ENCODE measurements at places on chromosomes 6 and 20. TPM values are rescaled to one million over a fixed set of nuclear protein-coding genes. Genes with fewer than 3 reads are reported as not detected.

DNA sequence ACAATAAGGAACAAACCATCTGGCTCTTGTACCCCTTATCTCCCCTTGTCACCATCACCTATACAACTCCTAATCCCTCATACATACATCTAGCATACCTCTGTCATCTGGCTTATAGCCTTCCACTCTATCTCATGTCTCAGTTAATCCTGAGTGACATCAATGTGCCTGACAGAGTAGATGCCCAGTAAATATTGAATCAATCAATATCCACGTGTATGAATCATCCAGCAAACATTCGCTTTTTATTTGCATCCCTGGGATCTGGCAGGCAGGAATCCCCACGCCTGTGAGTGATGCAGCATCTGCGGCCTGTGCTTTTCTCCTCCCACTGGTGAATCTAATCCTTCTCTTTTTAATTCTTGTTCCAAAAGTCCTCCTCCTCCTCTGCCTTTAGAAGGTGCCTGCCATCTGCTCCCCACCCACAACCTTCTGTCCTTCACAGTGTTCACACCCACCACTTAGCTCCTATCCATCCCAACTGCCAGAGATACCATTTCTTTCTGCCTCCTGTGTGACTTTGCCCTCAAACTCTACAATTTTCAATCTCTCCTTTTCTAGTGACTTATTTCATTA is 37.6 kb downstream of the ZNF391 start:
- no peak overlapping the region for H3K27ac ChIP-seq

Gene CST5
- not detected for total RNA-seq

Gene NRSN2
- total RNA-seq = 8.8 TPM

DNA sequence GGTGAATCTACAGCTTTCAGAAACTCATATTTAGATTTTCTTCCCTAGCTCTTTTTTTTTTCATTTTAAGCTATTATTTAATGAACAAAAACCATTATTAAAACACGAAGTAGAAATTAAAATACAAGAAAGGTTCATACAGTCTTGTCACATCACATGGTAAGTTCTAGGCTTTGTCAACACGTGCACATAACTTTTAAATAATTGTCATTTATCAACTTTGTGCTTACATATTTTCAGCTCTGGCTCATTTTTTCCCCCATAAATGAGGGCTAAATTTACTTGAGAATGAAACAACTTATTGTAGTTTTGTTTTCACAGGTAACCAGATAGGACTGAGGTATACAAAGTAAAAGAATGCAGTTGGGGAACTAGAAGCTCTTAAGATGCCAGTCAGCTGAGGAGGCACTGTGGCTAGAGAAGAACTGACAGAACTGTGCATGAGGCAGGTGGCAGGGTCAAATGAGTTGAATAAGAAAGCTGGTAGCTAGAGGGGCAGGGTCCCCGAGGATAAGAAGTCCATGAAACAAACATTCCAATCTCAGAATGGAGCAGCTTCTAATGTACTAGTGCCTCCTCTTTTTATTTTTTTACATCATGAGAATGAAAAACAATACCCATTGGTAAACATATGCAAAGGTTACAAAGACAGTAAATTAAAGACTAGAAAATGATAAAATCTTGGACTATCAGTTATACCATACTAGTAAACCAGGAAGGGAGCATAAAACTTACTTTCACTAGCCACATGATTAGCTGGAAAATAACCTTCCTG is 141.5 kb downstream of the MYB start:
- no peak for DNase-seq
- peaks cover 12% of the 10 kb centered on the region for H3K4me1 ChIP-seq
- H3K27ac ChIP-seq = no peak overlapping the region
- H3K4me3 ChIP-seq = no peak overlapping the region

DNA sequence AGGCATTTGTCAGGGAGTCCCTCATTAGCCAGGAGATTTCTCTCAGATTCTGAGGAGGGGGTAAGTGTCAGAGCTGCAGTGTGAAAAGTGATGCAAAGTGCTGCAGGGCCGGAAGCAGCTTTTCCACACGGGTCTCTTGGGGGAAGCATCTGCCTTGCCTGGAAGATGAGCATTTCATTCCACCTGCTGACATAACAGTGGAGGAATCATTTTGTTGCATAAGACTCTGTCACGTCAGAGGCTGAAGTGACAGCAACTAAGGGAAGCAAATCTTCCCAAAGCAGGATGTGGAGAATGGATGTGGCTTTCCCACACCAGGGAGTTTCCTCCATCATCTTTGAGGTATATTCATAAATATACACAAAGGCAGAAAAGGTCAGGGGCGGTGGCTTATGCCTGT is 22.8 kb downstream of the DCBLD1 start:
- H3K27me3 ChIP-seq = no peaks in the 10 kb centered on the region
- H3K4me1 ChIP-seq = peaks cover 11% of the 10 kb centered on the region

Gene CPNE1
- total RNA-seq = 189 TPM

GRCh38 chr6:129055796-129056195 is 172.9 kb downstream of the LAMA2 start:
- H3K27me3 ChIP-seq = no peaks in the 10 kb centered on the region
- H3K36me3 ChIP-seq = no peaks in the 10 kb centered on the region
- no peak for DNase-seq
- H3K4me3 ChIP-seq = no peak overlapping the region
- peaks cover 6% of the 10 kb centered on the region for H3K4me1 ChIP-seq

- H3K27me3 ChIP-seq = peaks cover 8% of the 10 kb centered on the region
- no peaks in the 10 kb centered on the region for H3K36me3 ChIP-seq
- H3K4me3 ChIP-seq = no peak overlapping the region
- peak; percentile 86 for DNase-seq
- no peaks in the 10 kb centered on the region for H3K4me1 ChIP-seq
Observed at GRCh38 chr6:6131492-6132109, 124.9 kb upstream of the NRN1 start.

Gene PRRT1
- total RNA-seq = not detected

DNA sequence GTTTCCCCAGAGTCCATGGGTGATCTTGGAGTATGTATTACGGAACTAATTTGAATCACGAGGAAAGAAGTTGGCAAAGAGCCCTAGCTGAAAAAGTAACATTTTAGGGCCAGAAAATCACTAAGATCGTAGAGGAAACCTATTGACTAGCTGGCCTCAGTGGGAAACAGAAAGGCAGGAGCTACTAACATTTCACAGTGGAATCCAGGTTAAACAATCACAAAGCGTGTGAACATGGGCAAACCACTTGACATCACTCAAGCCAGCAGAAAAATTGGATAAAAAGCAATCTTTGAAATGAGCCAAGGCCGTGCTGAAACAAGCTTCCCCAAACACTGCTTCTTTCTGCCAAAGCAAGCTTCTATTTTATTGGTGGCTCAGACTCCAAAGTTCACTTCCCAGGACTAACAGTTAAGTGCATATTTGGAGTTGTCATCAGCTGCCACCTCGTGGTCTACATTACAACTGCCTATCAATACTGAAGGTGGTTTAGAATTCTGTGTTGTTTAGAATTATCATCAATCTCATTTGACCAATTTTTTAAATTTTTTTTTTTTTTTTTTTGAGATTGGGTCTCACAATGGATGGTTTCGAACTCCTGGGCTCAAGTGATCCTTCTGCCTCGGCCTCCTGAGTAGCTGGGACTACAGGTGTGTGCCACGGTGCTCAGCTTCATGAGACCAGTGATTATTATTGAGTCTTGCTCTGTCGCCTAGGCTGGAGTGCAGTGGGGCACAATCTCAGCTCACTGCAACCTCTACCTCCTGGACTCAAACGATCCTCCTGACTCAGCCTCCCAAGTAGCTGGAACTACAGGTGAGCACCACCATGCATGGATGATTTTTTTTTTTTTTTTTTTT is 10.6 kb downstream of the RPS10 start:
- H3K4me1 ChIP-seq = no peaks in the 10 kb centered on the region
- H3K4me3 ChIP-seq = no peak overlapping the region
- DNase-seq = no peak
- H3K36me3 ChIP-seq = peaks cover 7% of the 10 kb centered on the region

DNA sequence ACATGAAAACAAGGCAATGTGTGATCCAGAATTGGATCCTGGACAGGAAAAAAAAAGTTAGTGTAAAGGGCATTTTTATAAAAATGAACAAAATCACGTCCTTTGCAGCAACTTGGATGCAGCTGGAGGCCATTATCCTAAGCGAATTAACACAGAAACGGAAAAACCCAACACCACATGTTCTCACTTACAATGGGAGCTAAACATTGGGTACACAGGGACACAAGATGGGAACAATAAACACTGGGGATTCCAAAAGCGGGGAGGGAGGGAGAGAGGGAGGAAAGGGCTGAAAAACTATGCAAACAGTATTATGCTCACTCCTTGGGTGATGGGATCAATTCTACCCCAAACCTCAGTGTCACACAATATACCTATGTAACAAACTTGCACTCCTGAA is 91.4 kb upstream of the BTBD3 start:
- H3K36me3 ChIP-seq = no peaks in the 10 kb centered on the region

Gene CRISP2
- not detected for total RNA-seq

Measured in neural progenitor cell (in vitro differentiated cells).